ENCODE measurements at places on chromosomes 3 and 15.

DNA sequence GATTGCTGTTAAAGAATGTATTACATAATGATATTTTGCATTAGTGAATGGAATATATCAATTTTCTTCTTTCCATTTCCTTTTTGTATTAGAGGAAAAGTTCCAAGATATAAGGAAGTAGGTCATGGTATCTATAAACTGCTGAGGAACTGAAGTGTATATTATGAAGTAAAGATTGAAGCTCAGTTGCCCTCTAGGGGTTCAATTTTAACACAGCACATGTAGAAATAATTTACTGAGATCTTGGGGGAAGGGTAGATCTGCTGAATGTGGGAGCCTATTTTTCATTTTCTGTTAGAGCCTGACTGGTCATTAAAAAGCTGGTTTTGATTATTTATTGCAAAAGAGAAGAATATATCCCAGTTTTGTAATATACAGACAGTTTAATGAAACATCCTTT lies 45.2 kb downstream of the CMC1 start:
- DNase-seq, result peak; percentile 55

GRCh38 chr15:98914626-98915025 lies 93.0 kb downstream of the PGPEP1L start:
- DNase-seq, result no peak

DNA sequence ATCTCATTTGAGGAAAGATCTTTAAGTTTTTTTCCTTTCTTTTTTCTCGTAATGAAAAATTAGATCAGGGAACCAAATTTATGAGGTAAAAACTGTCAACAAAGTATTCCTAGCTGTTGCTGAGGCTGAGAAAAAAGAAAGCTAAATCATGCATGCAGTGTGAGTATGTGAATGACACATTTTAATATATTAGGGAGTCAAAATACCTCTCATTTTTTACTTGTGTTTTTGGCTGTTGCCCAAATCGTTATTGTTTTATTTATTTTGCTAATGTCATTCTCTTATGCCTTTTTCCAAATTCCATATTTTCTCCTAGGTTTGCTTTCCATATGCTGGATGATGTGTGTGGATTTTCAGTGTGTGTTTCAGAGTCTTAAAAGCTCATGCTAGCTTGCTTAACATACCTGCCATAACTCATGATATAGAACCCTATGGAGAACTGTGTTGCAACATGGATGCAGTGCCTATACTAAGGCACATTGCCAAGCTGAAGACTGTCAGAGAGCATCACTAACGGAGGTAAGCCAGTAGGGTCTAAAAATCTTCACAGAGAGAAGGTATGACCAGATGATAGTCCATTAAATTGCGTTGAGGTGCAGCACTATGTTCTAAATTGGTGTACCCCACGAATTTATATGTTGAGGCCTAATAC lies 629.5 kb upstream of the KCNMB2 start:
- DNase-seq, result no peak

- no peak for DNase-seq
Measured at GRCh38 chr3:7407107-7407506, 546.2 kb downstream of the GRM7 start.

DNA sequence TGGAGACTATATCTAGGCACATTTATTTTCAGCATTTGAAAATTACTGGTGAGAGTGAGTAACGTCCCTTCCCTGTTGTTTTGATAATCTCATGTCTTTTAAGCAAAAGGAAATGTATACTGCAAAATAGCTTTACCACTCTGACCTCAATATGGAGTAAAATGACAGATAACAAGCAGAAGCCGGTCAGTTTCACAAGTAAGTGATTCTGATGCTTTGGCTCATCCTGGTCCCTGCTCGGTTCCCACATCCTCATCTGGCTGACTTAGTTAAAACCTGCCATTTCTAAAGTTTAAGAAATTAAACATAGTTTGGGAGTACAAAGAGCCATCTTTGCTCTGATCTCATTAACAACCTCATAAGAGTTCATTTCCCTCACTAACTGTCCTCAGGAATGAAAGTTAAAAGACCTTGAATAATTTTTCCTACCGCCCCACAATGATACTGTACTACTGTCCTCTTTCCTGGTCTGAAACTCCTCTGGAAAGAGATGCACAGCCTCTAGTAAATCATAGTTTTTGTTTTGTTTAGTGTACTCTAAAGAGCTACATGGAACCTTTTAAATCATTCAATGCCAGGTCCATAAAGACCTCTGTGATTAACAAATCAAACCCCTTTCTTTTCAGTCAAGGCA lies 72.3 kb upstream of the ICE2 start:
- no peak for DNase-seq

GRCh38 chr3:69324362-69325025 lies 61.4 kb downstream of the FRMD4B start:
- peak; percentile 67 for DNase-seq

GRCh38 chr15:88636050-88636449 lies 2.8 kb upstream of the ISG20 start:
- DNase-seq, result no peak

DNA sequence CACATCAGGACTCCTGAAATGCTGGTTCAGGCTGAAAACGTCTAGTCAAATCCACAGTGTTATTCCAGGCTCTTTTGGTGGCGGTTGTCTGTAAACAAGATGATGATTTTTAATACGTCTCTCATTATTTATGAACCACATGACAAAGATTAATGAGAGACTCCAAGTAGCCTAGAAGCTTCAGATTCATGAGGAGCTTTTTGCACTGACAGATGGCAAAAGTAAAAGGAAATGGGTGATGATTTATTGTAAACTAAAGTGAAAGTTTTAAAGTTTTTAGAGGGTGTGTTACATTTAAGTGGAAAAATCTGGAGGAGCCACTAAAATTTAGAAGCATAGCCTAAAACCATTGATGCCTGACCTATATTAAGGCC lies 77.0 kb downstream of the BBX start:
- DNase-seq, result no peak

- DNase-seq, result no peak
Measured at GRCh38 chr3:23649448-23649847, 156.3 kb upstream of the UBE2E1 start.

- DNase-seq, result no peak
Measured at GRCh38 chr3:4551051-4551711, 58.0 kb downstream of the ITPR1 start.

- no peak for DNase-seq
Measured at GRCh38 chr3:143134471-143134870, 14.9 kb downstream of the CHST2 start.

- no peak for DNase-seq
Measured at GRCh38 chr15:29888646-29889045, 66.4 kb upstream of the TJP1 start.

DNA sequence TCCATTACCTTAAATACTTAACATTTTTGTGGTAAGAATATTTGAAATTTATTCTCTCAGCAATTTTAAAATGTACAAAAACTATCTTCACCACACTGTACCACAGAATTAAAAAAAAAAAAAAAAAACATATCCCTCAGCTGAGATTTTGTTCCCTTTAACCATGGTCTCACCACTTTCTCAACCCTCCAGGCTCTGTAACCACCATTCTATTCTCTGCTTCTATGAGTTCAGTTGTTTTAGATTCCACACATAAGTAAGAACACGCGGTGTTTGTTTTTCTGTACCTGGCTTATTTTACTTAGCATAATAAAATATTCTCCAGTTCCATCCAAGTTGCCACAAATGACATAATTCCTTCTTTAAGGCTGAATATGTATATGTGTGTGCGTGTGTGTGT lies 41.5 kb downstream of the CSNK1G1 start:
- no peak for DNase-seq

- no peak for DNase-seq
Measured at GRCh38 chr3:166177130-166177529, 339.9 kb upstream of the BCHE start.

DNA sequence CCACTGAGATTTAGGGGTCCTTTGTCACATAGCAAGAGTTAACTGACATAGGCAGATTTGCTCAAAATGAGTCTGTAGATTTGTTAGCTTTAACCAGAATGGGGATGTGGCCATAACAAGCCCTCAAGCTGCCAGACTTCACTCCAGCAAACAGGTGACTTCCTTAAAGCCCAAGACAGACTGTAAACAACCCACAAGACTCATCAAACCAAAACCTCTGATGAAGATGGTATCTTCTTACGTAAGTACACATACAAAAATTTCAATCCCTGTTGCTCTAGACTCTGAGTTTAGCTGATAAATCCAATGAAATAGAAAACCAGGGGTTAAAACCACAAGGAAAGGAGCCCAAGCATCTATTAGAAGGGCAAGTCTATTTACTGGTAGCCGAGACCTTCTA lies 18.2 kb upstream of the ZBTB20 start:
- no peak for DNase-seq

DNA sequence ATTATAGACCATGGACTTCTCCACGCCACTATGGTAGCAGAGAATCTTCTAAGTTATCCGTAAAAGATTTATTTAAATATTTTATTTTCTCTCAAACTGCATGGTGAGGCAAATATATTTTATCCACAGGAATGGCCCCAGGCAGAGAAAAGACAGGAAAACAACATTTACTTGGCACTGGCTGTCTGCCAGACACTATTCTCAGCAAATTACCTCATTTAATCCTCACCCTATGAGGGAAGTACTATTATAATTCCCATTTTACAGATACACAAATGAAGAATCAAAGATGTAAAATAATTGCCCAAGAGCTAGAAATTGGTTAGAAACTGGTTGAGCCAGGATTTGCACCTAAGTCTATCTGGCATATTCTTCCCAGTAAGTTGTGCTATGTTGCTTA lies 361.4 kb upstream of the IL12A start:
- no peak for DNase-seq

DNA sequence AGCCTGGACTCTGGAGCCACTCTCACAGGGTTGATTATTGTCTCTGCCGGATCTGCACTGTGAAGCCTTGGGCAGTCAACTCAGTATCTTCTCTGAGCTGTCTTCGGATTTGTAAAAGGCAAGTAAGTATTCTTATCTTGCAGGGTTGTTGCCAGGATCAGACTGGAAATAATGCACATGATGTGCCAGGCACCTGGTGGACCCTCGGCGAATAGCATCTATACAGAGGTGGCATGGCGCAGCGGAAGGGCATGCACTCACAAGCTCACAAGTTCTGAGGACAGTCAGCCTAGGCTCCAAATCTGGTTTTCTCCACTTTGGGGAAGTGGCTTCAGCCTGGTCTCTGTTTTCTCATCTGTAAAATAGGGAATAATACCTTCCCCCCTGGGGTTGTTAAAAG lies 113.9 kb downstream of the SRGAP3 start:
- DNase-seq, result no peak

DNA sequence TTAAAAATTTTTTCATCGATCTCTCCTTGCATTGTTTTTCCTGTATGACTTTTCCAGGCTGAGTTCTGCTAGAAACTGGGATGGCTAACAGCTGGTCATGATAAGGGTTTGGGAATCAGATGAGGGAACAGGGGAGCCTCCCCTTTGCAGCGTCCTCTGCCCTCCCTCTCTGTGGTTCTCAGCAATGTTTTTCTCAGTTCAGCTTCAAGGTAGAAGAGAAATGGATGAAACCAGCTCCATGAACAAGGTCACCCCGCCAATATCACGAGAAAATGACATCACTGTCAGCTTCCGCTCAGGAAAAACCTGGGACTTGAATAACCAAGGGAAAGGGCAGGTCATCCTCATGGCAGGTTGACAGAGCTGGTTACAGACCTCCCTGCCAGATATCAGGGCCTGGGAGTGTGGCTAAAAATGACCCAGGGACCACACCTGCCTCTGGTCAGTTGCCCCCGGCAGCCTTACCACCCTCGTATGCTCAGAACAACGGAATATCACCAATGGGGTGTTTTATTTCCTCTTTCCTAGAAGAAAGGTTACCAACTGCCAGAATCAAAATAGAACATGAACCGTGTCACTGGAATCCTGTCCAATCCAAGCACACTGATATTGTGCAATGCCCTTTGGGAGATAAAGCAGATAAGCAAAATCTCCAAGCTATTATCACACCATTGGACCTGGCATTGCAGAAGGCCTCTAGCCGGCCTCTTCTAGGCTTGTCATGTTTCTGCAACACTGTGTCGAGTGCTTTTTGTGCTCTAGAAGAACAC lies 26.1 kb downstream of the LSM3 start:
- DNase-seq, result peak; percentile 70

GRCh38 chr15:91291673-91292072 lies 191.6 kb downstream of the SV2B start:
- peak; percentile 54 for DNase-seq

DNA sequence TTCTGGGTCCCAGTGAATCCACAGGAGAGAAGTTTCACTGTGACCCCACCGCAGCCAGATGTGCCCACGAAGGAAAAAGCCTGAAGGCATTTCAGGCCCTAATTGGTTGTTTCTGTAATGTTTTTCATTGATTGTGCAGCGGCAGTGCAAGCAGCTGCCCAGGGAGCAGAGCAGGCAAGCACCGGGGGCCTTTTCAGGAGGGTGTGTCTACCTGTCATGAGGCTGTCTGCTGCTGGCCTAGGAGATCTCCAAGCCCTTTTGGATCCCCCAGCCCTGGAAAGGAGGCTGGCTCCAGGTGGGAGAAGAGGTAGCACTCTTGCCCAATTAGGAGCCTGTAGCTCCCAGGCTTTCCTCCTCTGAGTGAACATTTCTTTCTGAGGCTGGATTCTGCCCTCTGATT lies 108.8 kb downstream of the EPHB1 start:
- DNase-seq, result no peak

- no peak for DNase-seq
Measured at GRCh38 chr3:120552184-120553172, 43.7 kb upstream of the NDUFB4 start.

- DNase-seq, result no peak
Measured at GRCh38 chr3:195184716-195185421, 86.1 kb downstream of the XXYLT1 start.

DNA sequence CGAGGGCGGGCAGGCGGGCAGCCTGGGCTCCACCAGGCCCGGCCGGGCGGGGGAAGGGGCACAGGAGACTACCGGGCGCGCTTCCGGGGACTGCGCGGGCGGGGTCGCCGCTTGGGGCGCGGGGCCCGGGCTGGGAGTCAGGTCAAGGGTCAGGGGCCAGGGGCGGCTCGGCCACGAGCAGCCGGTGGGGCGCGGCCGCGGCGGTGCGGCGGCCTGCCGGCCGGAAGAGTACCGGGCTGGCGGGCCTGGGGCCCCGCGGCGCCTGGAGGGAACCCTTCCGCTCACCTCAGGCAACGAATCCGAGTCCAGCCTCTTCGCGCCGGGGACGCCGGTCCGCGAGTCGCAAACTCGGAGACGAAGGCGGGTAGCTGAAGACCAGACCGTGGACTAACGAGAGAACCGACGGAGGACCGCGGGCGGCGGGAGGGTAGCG lies 225 bp downstream of the RHOA start:
- DNase-seq, result no peak

GRCh38 chr3:98445949-98446406 lies 17.0 kb upstream of the OR5K1 start:
- DNase-seq, result no peak

DNA sequence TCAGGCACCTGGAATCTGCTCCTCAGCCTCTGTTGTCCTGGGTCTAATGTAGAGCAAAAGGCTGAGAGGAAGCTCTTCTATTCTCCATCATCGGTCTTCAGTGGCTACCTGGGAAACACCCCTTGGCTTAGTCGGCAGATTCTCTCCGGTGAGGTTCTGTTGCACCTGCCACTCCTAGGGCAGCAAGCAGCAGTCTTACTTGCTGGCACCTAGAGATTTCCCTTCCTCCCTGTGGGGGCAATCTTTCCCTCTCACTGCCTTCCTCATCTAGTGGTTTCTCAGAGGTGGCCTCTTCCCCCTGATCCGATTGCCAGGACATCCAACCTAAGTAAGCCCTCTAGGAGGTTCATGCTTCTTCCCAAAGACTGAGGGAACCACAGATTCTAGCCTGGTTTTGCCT lies 60.8 kb downstream of the PLS1 start:
- DNase-seq, result no peak
